Suprapubic skin (tissue), 4 donors: ENCODE measurements at places on chromosomes 2 and 18.

- no peak for DNase-seq
These were observed 23.5 kb downstream of the HPCAL1 start for GRCh38 chr2:10326151-10326616.

GRCh38 chr2:68521037-68521436, 53.7 kb downstream of the APLF start:
- DNase-seq = no peak

- no peak for DNase-seq
These were observed 103.3 kb downstream of the COL6A3 start for GRCh38 chr2:237310515-237311114.

- no peak for DNase-seq
These were observed 91.3 kb upstream of the SEC11C start for GRCh38 chr18:59048378-59048777.

DNA sequence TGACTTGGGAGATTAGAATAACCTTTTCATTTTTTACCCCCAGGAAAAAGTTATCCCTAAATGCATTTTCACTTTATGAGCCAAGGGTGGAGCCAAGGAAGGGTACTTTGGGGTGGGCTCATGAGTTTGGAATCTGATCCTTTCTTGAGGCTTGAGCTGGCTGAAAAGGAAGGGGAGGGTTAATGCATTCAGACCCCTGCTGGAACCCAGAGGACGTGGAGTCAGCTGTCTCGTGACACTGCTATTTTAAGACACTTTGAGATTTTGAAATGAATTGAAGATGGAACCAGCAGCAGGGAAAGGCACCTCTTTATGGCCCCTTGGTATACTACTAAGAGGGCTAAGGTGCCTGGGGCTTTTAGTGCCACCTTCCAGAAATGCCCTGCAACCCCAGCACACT, 90.4 kb downstream of the MARCHF4 start:
- no peak for DNase-seq

GRCh38 chr2:23375448-23375847, 9.5 kb upstream of the KLHL29 start:
- no peak for DNase-seq

DNA sequence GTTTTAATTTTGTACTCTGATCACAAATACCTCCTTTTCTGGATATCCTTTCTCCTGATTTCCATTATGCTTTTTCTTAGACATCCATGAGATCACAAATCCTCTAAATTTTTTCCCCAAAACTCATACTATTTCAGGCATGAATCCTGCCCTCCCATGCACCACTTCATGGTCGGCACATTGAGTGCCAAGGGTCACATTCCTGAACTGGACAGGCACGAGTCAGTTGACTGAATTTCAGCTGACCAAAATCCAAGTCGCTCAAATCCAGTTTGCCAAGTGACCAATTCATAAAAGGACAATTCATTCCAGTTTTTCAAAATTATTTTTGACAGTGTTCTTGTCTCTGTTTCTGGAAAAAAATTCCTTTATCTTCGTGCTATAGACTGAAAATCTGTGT, 22.1 kb downstream of the DYNAP start:
- no peak for DNase-seq

- DNase-seq = no peak
These were observed 105.0 kb upstream of the CDC42EP3 start for GRCh38 chr2:37776487-37776886.

GRCh38 chr2:20608666-20609348, 42.1 kb downstream of the HS1BP3 start:
- DNase-seq = peak; percentile 63

- DNase-seq = no peak
These were observed 339.7 kb upstream of the SLC14A2 start for GRCh38 chr18:45275367-45276113.

DNA sequence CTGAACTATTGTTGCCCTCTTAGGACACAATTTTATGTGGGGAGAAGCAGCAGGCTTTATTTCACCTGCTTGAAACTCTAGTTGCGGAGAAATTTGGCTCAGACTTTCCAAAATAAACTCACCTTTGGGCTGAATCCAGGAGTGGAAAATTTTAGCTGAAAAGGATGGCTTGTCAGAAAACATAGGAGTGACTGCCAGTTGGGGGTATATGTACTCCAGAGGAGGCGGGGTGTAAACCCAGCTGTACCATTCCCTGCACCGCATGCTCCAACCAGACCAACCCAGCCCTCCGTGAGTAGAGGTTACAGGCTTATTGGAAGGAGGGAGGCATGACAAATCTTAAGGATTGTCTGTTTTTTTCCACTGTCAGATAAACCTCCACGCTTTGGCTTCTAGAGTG, 53.8 kb downstream of the PRKCE start:
- no peak for DNase-seq

GRCh38 chr2:145379934-145380333, 860.0 kb upstream of the ZEB2 start:
- no peak for DNase-seq

DNA sequence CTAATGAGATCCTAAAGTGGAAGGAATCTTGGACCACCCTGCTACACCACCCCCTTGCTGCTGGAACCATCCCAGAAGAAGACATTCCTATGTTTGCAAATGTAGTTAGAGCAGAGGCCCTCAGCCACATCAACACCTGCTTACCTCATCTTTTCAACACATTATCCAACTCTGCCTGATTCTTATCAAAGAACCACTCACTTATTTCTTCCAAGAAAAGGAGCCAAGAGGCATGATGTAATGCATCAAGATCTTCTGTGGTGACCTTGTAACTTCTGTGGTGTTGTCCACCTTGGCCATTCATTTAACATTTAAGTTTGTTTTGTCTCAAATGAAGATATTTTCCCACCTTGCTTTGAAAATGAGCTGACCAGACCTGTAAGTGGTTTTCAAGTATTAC, 338.1 kb downstream of the CTNNA2 start:
- no peak for DNase-seq
